ENCODE measurements at places on chromosomes 11 and 22.

GRCh38 chr11:66579017-66579606 is 10.7 kb upstream of the CTSF start:
- no peak for DNase-seq

DNA sequence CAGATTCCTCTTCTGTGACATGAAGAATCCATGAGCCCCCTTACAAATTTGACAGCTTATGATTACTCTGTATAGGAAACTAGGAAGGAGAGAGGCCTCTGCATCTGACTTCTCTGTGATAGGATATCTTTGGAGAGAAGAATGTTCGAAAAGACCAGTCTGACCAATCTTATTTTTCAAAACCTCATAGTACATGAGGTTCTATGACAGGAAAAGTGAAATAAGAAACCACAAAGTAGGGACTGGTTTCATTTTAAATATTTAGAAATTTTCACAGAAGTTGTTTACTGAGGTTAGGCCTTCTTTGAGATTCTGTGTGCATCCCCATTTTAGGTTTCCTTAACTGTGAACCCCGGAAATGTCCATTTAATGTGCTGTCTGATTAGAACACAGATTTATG is 2.1 kb upstream of the OR4X1 start:
- DNase-seq = no peak

- no peak for DNase-seq
Observed at GRCh38 chr22:30307041-30307574, 17.8 kb upstream of the CASTOR1 start.

DNA sequence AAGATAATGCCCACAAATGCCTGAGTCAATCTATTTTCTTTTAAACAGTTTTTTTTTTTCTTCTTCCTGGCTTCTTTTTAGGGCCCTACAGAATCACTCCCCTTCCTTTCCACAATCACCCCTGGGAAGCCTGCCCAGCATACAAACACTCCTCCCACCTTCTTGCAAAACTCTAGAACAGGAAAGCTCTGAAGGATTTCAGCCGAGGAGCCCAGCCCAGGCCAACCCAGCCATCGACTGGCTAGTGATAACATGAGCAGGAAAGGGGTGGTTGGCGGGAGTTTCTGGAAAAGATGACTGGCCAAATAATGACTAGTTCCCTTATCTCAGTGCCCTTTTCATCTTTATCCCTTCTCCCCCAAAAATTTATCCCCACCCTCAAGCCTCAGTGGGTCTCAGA is 68.2 kb downstream of the USP35 start:
- DNase-seq = peak; percentile 15

DNA sequence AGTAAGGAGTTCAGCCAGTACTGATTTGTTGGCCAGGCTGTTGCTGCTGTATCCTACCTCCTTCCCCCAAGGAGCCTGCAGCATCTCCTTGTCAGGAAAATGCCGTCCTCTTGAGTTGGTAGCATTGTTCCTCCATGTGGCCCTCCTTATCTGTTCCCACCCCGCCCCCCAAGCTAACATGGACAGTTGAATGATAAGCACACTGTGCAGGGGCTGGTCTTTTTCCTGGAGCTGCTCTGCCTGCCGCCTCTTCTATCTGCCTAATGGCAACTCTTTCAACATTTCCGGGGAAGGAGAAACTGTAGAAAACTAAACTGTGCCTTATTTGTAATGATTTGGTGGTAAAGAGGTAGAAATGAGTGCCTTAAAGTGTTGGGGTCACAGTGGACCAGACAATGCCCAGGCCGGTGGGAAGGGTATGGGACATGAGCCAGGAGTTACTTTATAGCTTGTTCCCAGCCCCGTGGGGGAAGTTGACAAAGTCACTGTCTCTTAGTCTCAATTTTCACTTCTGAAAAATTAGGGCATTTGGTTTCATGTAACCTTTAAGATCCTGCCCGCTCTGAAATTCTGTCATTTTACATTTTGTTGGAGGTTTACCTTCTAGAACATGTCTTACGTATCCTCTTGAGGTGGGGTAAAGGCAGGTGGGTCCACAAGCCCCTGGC is 4.5 kb downstream of the FAM118A start:
- no peak for DNase-seq

- no peak for DNase-seq
Observed at GRCh38 chr11:70353900-70354568, 44.3 kb upstream of the CTTN start.

- DNase-seq = no peak
Observed at GRCh38 chr22:32806296-32806695, 4.8 kb downstream of the TIMP3 start.

GRCh38 chr11:71977743-71978418 is 20.8 kb upstream of the IL18BP start:
- DNase-seq = no peak

DNA sequence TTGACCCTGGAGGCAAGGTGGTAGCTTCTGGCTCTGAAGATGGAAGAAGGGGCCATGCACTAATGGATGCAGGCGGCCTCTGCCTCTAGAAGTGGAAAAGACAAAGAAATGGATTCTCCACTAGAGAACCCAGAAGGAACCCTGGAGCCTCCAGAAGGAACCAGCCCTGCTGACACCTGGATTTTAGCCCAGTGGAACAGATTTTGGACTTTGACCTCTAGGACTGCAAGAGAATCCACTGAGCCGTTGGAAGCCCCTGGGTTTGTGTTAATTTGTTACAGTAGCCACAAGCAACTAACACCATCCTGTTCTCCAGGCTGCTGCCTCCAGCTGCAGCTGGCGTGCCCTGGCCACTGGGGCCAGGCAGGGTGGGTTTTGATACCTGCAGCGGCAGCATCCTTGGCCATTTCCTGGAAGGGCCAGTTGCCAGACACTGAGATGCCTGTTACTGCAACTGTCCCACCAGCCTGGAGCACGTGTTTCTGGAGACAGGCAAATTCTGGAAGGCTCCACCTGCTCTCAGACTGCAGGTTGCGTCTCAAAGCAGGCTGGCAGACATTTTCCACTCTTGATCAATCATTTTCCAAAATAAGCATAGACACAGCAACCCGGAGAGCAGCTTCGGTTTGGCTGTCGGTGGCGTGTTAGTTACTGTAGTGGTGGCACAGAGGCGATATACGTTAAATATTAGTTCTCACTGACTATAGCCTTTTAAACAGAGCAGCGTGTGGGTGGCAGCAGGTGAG is 76.8 kb upstream of the PARVG start:
- no peak for DNase-seq

Data from amygdala (tissue), 56 donors.